T-cell (primary cell): ENCODE measurements at places on chromosomes 16 and 17. TPM values are rescaled to one million over a fixed set of nuclear protein-coding genes. Genes with fewer than 3 reads are reported as not detected.

DNA sequence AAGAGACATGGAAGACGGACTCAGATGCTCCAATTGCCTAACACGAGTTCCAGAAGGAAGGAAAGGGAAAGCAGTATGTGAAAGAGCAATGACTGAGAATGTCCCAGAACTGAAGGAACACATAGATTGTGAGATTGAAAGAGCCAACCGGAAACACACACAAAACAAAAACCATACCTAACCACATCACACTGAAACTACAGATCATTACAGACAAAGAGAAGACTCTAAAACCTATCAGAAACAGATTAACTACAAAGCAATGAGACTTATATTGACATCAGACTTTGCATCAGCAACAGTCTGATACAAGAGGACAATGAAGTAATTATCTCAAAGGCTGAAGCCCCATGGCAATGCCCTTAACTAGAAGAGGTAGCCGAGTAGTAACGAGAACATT lies 45.6 kb upstream of the CLEC18B start:
- H3K27me3 ChIP-seq, result no peaks in the 10 kb centered on the region
- no peak overlapping the region for H3K27ac ChIP-seq
- peaks cover 19% of the 10 kb centered on the region for H3K36me3 ChIP-seq
- peaks cover 6% of the 10 kb centered on the region for H3K4me1 ChIP-seq

- peaks cover 33% of the 10 kb centered on the region for H3K36me3 ChIP-seq
- no peak overlapping the region for H3K4me3 ChIP-seq
- no peaks in the 10 kb centered on the region for H3K27me3 ChIP-seq
- no peak for DNase-seq
- H3K4me1 ChIP-seq, result no peaks in the 10 kb centered on the region
These were observed 9.2 kb downstream of the CHD3 start for GRCh38 chr17:7897773-7898172.

DNA sequence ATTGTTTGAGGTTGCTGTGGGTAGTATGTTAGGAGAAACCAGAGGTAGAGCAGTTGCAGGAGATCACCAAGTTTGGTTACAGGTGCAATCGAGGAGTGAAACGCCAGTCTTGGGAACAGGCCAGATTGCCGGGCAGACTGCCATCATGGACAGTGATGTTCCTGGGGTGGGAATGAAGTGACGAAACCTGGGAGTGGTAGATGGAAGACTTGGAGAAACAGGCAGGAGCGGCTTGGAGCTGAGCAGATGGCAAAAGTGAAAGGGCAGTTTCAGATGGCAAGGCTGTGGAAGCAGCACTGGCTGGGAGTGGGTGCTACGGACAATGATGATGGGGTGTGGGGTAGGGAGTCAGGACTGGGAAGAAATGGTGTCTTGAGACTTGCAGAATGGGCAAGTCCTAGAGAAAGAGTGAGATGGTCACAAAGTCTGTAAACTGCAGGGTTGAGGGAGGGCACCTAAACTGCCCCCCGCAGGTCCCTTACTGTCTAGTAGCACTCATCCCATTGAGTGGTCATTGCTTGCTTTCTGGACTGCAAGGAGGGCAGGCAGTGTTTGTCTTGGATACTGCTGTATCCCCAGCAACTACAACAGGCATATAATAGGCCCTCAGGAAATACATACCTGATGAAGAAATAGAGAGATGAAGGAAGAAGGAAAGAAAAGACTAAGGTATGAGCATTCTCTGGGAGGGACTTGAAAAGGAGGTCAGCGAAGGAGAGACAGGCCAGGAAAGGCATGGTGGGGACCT lies 29.5 kb upstream of the ULK2 start:
- H3K27me3 ChIP-seq, result no peaks in the 10 kb centered on the region
- no peak for DNase-seq
- no peaks in the 10 kb centered on the region for H3K4me1 ChIP-seq
- no peak overlapping the region for H3K27ac ChIP-seq

CES4A gene
- total RNA-seq, result 17.9 TPM

DNA sequence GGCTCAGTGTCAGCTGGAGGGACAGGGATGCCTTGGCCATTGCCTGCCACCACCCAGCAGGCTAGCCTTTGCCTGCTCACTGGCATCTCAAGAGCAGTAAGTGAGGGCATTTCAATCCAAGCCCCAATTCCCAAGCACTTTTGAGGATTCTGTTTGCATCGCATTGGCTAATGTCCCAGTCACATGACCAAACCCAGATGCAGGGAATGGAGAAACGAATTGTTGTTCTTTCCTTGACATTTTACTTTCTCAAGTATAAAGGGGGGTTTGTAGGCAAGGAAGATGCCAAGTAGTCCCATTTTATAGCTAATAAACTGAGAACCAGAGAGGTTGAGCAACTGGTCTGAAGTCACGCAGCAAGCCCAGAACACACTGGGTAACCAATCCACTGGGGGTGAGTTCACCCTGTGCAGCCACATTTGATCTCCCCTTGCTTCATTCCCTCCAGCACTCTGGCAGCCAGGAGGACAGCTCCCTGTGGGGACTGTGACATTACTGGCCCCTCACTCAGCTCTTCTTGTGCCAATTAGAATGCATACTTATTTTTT lies 193.8 kb upstream of the CACNG3 start:
- no peaks in the 10 kb centered on the region for H3K4me1 ChIP-seq
- peaks cover 14% of the 10 kb centered on the region for H3K36me3 ChIP-seq
- no peaks in the 10 kb centered on the region for H3K27me3 ChIP-seq
- no peak overlapping the region for H3K4me3 ChIP-seq
- no peak for DNase-seq

GRCh38 chr16:46577988-46578579 lies 43.1 kb downstream of the SHCBP1 start:
- no peak overlapping the region for H3K27ac ChIP-seq
- no peaks in the 10 kb centered on the region for H3K4me1 ChIP-seq

- DNase-seq, result no peak
- H3K4me3 ChIP-seq, result no peak overlapping the region
- H3K4me1 ChIP-seq, result peaks cover under 1% of the 10 kb centered on the region
- H3K36me3 ChIP-seq, result peaks cover 57% of the 10 kb centered on the region
- H3K27ac ChIP-seq, result no peak overlapping the region
These were observed 6.9 kb downstream of the CYBC1 start for GRCh38 chr17:82443465-82444283.

SKAP1 gene
- total RNA-seq, result 140 TPM

CDH3 gene
- total RNA-seq, result 0.55 TPM

EPX gene
- total RNA-seq, result not detected

- no peak for DNase-seq
- H3K4me1 ChIP-seq, result no peaks in the 10 kb centered on the region
These were observed 29.6 kb downstream of the RCVRN start for GRCh38 chr17:9875441-9875840.

TMEM88 gene
- total RNA-seq, result 7.1 TPM

GRCh38 chr16:3536851-3537250 lies 36.0 kb downstream of the CLUAP1 start:
- H3K27ac ChIP-seq, result no peak overlapping the region
- no peaks in the 10 kb centered on the region for H3K27me3 ChIP-seq
- H3K4me1 ChIP-seq, result no peaks in the 10 kb centered on the region
- H3K36me3 ChIP-seq, result peaks cover 41% of the 10 kb centered on the region
- DNase-seq, result no peak

GP1BA gene
- total RNA-seq, result 0.40 TPM

GRCh38 chr16:9499941-9500593 lies 408.6 kb downstream of the HAPSTR1 start:
- H3K4me1 ChIP-seq, result no peaks in the 10 kb centered on the region
- no peak overlapping the region for H3K4me3 ChIP-seq
- no peak for DNase-seq
- no peaks in the 10 kb centered on the region for H3K27me3 ChIP-seq
- no peaks in the 10 kb centered on the region for H3K36me3 ChIP-seq

DNA sequence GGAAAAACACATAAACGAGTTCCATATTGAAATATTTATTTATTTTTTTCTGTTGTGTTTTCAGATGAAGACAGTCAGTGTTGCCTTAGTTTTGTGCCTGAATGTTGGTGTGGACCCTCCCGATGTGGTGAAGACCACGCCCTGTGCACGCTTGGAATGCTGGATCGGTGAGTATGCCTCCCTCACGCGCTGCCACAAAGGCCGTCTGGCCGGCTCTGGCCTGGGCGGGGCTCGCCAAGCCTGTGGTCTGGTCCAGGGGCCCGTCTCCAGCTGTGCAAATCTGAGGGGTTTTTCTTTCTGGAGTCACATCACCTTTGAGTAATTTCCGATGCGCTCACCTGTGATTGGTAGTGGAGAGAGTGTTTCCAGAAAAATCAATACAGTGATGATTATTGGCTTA lies 81.0 kb downstream of the RPTOR start:
- no peaks in the 10 kb centered on the region for H3K36me3 ChIP-seq
- H3K4me1 ChIP-seq, result peaks cover 18% of the 10 kb centered on the region
- H3K27ac ChIP-seq, result no peak overlapping the region
- no peak overlapping the region for H3K4me3 ChIP-seq

RGS11 gene
- 0.54 TPM for total RNA-seq

DNA sequence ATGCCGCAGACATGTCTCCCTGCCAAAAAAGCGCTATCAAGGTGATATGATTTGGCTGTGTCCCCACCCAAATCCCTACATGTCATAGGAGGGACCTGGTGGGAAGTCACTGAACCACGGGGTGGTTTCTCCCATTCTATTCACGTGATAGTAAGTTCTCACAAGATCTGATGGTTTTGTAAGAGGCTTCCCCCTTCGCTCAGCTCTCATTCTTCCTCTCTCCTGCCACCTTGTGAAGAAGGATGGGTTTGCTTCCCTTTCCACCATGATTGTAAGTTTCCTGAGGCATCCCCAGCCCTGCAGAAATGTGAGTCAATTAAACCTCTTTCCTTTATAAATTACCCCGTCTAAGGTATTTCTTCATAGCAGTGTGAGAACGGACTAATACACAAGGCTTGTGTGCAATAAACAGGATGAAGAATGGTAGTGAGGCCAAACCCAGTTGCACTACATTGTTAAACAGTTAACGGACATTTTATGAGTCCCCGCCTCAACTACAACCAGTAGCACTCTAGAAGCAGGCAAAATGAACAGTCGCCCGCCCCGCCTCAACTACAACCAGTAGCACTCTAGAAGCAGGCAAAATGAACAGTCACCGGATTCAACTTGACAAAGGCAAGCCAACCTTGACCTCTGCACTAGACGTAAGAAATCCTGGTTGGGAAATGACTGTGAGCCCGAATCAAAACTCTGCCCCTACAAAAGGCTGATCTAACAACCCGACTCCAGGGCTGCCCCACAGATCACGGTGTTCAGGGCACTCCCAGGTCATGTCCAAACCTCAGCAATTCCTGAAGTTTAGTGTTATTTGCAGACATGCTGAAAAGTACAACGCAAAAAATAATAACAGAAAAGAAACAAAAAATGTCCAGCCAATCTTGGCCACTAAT lies 26.3 kb downstream of the VPS53 start:
- H3K4me1 ChIP-seq, result peaks cover 2% of the 10 kb centered on the region
- peaks cover 40% of the 10 kb centered on the region for H3K36me3 ChIP-seq
- H3K27ac ChIP-seq, result no peak overlapping the region

GRCh38 chr16:16083421-16084156 lies 134.2 kb downstream of the ABCC1 start:
- no peak overlapping the region for H3K27ac ChIP-seq
- H3K36me3 ChIP-seq, result peaks cover 58% of the 10 kb centered on the region
- no peaks in the 10 kb centered on the region for H3K4me1 ChIP-seq
- no peaks in the 10 kb centered on the region for H3K27me3 ChIP-seq
- no peak for DNase-seq

GRCh38 chr17:77444628-77444983 lies 303.8 kb downstream of the SEC14L1 start:
- no peak for DNase-seq
- peaks cover 9% of the 10 kb centered on the region for H3K36me3 ChIP-seq
- peaks cover 58% of the 10 kb centered on the region for H3K4me1 ChIP-seq
- peak overlapping the region; percentile 44 for H3K4me3 ChIP-seq

DNA sequence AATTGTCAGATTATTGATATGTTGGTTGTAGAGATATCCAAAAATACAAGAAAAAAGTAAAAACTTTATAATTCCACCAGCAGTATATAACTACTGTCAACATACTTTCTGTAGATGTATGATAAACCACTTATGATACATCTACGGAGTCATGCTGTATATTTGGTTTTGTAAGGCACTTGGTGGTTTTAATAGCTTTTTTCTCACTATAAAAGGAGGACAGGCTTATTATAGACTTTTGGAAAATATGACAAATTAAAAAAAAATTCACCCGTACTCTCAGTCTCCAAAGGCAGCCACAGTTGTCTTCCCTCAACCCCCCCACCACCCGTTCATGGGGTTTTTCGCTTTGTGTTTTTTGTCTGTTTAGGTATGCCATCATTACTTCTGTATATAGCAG lies 14.8 kb downstream of the RAI1 start:
- H3K27me3 ChIP-seq, result no peaks in the 10 kb centered on the region
- no peaks in the 10 kb centered on the region for H3K36me3 ChIP-seq
- DNase-seq, result no peak
- H3K27ac ChIP-seq, result no peak overlapping the region
- peaks cover 57% of the 10 kb centered on the region for H3K4me1 ChIP-seq

DNA sequence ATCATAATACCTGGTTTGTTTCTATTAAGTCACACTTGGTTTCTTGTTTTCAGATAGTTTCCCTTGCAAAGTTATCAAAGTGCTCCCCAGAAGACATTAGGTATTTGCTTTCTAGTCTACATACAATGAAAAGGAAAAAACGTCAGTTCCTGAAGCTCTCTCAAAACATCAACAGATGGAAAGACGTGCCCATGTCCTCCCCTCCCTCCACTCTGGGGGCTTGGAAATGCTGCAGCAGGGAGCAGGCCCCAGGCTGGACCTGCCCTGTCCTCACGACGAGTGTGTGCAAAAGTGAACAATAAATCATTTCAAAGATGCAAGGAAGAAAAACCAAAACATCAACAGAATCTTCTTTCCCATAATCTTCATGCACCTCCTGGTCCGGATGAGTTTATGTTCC lies 118.5 kb downstream of the USP22 start:
- H3K27ac ChIP-seq, result no peak overlapping the region
- H3K27me3 ChIP-seq, result peaks cover 2% of the 10 kb centered on the region
- DNase-seq, result no peak
- no peak overlapping the region for H3K4me3 ChIP-seq
- H3K36me3 ChIP-seq, result no peaks in the 10 kb centered on the region
- no peaks in the 10 kb centered on the region for H3K4me1 ChIP-seq

LITAFD gene
- not detected for total RNA-seq

- no peaks in the 10 kb centered on the region for H3K27me3 ChIP-seq
- DNase-seq, result no peak
- no peaks in the 10 kb centered on the region for H3K4me1 ChIP-seq
- no peaks in the 10 kb centered on the region for H3K36me3 ChIP-seq
- no peak overlapping the region for H3K27ac ChIP-seq
These were observed 153.9 kb upstream of the C17orf78 start for GRCh38 chr17:37221865-37222264.
